ENCODE measurements at places on chromosomes 11 and 22.

GRCh38 chr22:22822106-22822505 lies 65.5 kb upstream of the IGLL5 start:
- no peak for DNase-seq

- DNase-seq: no peak
Observed at GRCh38 chr11:45400591-45400990, 114.5 kb upstream of the SYT13 start.

DNA sequence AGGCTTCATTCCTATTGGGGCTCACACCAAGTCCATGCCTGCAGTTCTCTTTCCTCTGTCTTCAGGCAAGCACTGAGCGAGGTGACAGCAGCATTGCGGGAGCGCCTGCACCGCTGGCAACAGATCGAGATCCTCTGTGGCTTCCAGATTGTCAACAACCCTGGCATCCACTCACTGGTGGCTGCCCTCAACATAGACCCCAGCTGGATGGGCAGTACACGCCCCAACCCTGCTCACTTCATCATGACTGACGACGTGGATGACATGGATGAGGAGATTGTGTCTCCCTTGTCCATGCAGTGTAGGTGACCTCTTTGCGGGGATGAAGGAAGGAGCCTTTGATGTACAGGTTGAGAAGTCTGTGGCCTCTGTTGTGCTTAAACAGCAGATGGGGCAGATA lies 11.4 kb upstream of the RRM1 start:
- DNase-seq: no peak

- DNase-seq: no peak
Observed at GRCh38 chr11:73198677-73199076, 19.4 kb upstream of the P2RY2 start.

DNA sequence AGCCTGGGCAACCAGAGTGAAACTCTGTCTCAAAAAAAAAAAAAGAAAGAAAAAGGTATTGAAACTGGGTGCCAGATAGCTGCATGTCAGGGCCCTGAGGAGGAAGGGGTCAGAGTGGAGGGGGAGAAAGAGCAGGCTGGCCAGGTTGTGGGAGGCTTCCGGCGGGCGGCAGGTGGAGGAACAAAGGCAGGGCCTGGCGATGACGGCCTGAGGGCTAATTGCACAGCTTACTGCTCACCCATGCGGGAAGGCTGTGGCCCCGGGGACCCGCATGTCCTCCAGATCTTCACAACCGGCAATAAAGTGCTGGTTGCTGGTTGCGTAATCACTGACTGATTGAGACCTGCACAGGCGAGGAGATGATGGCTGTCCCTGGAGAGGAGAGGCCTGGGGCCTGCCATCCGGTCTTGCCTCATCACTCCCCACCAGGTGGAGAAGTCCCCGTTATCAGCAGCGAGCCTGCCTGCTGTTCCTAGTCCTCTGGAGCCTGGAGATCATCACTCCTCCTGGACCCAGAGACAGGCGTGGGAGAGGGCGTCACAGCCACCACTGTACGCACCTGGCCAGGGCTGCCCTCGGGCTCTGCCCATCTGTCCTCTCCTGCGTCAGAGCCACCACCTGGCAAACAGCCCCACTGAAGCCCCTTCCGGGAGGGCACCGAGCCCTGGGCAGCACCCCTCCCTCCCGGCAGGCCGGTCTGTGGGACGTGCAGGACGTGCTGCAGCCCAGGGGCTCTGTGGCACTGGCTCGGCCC lies 18.7 kb downstream of the H19 start:
- DNase-seq: no peak

DNA sequence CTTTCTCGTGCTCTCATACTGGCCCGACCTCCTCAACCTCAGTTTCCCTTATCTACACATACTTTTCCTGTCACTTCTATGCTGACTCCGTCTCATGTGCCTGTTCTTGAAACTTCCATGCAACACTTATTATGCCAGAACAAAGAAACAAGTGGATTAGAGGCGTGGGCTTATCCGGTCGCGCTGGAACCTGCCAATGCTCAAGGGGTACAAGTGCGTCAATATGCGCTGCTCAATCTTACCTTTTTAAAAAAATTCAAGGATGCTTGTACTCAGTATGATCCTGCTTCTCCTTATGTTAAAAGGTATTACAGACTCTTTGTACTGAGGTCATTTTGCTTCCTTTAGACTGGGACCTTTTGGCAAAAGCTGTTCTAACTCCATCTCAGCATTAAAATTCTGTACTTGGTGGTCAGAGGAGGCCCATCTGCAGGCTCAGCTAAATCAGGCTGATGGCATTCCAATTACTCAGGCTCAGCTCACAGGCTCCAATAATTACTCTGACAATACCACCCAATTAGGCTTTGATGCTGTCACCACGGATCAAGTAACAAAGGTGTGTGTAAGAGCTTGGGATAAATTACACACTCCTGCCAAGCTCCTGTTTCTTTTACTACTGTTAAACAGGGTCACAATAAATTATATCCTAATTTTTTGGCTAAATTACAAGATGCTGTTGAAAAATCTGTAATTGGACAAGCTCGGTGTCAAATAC lies 26.3 kb upstream of the ALDH3B2 start:
- DNase-seq: no peak

DNA sequence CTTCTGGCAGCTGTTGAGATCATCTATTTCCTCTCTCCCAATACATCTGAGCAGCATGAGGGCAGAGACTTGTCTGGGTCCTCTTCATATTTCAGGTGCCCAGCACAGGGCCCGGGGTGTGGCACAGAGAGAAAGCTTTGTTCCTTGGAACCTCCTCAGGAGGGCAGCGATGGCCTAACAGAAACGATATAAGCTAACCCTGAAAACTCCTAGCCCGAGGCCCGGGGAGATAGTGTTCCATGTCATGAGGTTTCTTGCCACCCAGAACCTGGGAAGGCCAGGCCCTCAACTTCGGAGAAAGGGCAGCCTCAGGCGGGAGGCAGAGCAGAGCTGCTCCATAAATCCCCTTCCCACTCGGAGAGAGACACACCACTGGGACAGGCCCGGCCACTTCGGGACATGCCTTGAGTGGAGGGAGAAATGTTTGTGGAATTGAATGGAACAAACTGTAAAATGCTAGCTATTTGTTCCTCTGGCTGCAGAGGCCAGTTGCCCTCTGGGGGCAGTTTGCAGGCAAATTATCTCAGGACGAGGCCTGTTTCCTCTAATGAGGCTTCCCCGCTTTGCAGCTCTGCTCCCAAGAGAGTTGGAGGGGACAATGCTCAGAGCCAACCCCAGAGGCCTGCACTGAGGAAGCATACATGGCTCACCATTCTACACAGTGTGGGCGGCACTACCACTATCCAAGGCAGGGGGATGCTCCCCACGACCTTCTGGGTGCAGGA lies 11.6 kb downstream of the ARRB1 start:
- no peak for DNase-seq

DNA sequence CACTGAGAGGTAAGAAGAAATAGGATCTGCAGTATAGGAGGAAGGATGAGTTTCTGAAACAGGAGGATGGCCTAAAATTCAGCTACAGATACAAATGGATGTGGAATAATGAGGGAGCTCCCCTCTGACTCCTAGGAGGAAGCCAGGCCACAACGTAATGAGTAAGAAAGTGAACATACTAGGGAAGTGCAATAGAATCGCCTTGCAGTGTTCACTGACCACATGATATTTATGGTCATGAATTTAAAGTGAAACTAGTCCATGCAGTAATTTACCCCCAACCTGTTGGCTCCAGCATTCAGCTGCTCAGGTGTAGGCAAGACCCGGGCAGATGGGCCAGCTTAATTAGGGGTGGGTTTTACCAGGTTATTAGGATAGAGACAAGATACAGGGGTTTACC lies 101.7 kb downstream of the DEUP1 start:
- no peak for DNase-seq

DNA sequence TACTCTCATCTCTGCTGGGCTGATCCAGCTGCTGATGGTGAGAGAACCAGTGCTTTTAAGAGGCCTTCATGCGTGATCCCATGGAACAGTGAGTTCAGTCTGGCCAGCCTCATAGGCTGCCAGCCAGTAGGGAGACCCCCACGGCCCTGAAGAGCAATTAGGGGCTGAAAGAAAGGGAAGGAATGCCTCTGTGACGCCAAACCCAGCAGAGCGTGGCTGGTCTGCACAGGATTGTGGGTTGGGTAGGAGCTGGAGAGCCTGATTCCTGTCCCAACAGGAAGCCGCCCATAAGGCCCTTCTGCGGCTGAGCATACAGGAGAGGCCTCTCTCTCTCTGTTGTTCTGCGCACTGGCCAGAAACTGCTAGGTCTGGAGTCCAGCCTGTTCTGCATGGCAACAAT lies 181.5 kb upstream of the E2F8 start:
- no peak for DNase-seq

- DNase-seq: no peak
Observed at GRCh38 chr11:133153031-133153430, 379.3 kb downstream of the OPCML start.

DNA sequence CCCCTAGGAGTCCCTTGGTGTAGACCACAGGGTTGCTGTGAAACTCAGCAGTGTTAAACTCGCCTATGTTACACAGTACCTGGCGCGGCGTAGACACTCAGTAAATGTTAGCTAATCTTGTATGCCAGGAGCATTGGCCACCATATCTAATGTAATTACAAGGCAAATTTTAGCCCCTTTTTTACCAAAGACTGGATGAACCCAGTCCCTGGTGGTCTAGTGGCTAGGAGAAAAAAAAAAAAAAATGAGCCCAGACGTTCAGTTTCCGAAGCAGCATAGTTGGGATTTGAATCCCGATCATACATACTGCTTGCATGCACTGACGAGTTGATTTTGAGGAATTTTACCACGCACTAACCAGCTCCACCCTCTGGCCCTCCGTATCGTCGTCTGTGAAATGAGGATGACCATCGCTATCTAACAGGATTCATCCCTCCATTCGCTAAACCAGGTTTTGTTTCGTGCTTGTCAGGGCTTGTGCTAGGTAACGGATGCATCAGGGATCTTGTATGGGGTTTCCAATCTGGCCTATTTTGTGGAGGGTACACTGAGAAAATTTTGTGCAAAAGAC lies 688 bp downstream of the PTS start:
- DNase-seq: no peak

- DNase-seq: no peak
Observed at GRCh38 chr11:117819096-117820040, 5.2 kb downstream of the FXYD2 start.

DNA sequence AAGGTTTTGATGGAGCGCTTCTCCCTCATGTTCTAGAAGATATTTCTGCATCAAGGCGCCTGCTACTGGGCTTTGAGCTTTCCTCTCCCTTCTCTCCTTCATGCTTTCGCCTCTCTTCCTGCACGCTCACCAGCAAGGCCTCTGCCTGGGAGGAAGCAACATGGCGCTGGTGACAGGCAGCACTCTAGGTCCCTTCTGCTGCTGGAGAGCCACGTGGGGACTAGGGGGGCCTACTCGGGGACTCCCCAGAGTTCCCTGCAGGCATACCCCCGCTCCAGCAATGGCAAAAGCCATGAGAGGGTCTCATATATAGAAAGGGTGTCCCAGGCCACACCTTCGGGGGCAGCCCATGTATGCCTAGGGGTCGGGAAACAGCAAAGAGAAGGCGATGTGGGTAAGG lies 49.7 kb downstream of the GRIK4 start:
- DNase-seq: no peak

GRCh38 chr11:120931057-120931779 lies 92.7 kb upstream of the TBCEL start:
- no peak for DNase-seq

DNA sequence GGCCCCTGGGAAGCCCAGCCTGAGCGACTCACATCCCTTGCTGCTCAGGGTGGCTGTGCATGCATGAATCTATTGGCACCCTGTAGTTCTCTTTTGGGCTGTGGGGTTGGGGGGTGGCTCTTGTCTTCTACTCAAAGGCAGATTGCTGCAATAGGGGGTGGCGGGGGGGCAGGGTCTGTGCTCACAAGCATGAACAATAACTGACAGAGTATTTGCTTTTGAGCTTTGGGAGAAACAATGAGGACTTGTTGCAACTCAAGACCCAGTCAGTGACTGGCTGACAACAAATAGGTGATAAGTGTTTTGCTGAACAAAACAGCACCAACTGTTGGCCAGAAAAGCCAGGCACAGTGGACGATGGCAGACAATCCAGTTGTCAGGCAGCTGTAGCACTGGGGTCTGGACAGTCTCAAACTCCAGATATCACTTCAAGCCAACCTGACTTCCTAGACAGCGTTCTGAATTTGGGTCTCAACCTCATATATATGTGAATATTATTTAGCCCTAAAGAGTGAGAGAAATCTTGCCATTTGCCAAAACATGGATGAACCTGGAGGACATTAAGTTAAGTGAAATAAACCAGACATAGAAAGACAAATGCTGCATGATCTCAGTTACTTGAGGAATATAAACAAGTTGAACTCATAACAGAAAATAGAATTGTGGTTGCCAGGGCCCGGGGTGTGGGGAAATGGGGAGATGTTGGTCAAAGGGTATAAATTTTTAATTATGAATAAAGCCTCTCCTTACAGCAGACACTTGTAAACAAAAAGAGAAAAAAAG lies 61.7 kb downstream of the ME3 start:
- no peak for DNase-seq

GRCh38 chr11:79441461-79441875 lies 638 bp upstream of the TENM4 start:
- DNase-seq: no peak

DNA sequence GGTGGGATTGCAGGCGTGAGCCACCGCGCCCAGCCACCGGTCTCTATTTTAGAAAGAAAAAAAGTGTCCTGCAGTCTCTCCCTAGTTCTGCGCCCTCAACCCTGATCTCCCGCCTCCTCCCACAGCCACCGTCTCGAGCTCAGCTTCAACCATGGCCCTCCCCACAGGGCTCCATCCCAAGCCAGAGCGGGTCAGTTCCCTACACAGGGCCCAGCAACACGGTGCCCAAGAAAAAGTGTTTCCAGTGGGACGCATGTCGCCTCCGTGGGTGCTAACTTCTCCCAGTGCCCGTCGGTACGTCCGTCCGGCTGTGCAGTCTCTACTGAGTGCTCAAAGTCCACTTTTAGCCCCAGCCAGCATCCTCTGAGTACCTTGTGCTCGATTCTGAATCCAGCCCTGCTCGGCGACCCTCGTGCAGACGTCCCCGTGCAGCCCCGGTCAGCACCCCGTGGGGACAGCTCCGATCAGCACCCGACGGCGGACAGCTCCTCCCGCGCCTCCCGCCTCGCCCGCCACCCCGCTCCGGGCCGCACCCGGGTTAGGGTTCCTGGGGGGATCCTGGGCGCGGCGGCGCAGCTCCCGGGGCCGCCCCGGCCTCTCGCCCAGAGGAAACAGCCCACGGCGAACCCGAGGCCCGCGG lies 657 bp upstream of the MAPK8IP2 start:
- peak; percentile 33 for DNase-seq

DNA sequence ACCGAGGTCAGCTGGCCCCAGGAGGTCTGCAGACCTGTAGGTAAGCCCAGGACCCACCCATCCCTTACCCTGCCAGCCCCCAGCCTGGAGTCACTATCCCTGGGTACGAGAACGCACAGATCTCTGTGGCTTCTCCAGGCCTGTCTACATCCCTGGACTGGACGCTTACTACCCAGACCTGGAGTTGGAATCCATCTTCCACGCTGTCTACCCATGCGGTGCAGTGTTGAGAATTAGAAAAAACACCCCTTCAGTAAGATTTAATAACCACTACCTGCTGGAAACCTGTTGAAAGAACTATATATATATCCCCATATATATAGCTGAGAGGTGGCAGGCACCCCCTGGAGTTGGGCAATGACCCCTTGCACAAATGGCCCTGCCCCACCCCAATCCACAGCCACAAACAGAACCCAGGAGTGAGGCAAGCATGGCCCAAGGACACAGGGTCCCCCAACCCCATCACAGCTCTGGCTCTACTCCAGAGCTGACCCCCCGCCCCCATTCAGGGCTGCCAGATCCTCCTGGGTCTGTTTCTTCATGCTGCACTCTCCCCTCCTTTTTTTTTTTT lies 17.7 kb upstream of the RGL4 start:
- DNase-seq: no peak
